ENCODE measurements at places on chromosomes 3 and 15.

DNA sequence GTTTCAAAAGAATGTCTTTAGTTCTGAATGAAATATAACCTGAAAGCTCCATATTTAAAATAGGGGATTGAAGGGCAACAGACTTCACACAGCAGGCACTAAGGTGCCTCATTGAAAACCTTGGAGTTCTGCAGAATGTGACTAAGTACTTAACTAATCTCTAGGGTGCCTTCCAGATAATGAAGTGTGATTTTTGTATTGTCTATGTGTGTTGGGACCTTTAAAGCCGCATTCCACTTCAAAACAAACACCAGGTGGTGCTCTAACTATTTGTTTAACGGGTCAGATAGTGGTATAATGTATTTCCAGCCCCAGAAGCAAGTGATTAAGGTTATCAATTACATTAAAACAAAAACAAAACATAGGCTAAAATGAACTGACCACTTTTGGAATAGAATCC lies 28.0 kb downstream of the TFG start:
- ATAC-seq, result no peak

GRCh38 chr15:59294574-59295260 lies 78.0 kb downstream of the MYO1E start:
- ATAC-seq, result no peak

- peak; percentile 73 for ATAC-seq
Observed at GRCh38 chr3:45123581-45124269, 22.5 kb downstream of the CDCP1 start.

DNA sequence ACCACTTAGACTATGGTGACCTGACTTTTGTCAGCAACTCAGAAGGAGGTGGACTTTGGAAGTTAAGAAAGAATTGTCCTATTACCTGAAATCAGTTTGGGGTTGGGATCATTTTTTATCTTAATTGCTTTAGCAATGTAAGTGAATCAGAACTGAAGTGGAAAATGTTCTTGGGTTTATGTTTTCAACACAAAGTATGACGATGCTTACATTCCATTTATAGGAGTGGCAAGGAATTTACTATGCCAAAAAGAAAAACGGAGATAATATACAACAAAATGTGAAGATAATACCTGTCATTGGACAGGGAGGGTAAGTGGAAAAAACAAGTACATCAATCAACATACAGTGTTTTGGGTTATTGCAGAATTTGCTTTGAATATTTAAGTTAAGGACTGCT lies 116.1 kb downstream of the PDE8A start:
- ATAC-seq, result no peak

DNA sequence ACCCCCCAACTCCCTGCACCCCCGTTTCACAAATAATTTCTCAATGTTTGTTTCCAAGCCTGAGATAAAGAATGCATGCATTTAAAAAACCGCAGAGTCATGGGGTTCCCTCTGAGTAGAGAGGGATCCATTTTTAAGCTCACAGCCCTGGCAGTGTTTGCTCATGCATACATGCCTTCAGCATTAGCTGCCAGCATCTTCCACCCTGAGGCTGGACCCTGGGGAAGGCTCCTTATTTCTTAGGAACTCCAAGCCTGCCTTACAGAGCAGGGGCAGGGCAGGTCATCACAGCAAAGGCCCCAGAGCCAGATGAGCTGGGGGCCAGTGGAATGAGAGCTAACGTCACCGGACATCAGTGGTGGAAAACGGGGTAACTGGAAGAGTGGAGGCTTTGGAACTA lies 31.3 kb downstream of the TLE3 start:
- ATAC-seq, result no peak

GRCh38 chr15:75895731-75896130 lies 7.9 kb upstream of the FBXO22 start:
- no peak for ATAC-seq

DNA sequence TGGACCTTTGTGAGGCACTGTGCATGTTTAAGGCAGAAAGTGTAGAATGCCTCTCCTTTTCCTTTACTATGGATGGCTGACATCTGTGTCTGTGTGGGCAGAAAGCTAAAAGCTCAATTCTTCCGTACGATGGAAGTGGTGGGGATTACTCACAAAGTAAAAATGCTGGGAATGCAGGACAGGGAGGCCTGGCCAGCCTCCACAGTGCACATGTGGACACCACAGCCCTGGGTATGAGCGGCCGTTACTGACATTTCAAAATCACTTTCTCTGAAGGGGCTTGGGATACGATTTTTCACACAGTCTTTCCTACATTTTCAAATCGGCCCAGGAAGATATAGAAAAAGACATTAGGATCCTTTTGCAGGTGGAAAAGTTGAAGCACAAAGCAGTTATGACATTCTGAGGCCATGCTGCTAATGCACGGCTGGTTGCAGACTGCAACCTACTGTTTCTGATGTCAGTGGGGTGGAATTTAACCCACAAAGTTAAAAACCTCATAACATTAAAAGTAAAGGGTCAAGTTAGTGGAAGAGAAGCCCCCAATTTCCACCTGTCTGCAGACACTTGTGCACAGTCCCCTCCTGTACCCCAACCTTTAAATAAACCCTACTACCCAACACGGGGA lies 27.9 kb downstream of the EHD4 start:
- no peak for ATAC-seq

GRCh38 chr3:189588070-189588469 lies 43.1 kb upstream of the TP63 start:
- ATAC-seq, result no peak
